ENCODE measurements at places on chromosomes 2 and 18.

GRCh38 chr2:124323321-124323720 lies 298.2 kb downstream of the CNTNAP5 start:
- no peak for DNase-seq

DNA sequence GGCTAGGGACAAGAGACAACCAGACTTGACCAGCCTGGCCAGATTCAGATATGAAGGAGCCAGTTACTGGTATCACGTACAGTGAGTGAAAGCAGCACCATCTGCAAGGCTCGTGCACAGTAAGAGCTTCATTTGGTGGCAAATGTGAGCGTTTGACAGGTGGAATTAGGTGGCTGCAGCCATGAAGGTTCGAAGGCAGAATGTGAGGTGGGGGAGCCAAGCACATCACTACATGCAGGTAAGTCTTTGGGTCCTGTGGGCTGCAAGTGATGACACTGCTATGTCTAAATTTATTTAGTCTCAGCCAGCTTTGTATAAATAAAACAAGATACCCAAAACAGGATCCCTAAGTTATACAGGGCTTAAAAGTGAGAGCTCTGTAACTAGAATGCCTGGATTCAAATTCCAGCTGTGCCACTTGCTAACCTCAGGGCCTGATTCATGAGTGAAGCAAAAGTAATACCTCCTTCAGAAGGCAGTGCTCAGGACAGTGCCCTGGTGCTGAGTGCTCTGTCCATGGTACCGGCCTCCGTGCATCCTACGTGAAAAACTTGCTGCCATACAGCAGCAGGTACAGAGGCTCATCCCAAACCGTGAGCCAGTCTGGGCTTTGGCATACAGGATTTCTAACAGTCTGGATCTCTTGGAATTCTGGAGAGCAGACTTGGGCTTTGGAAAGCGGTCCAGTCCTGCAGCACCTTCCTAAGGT lies 18.6 kb downstream of the DDX18 start:
- peak; percentile 55 for DNase-seq

GRCh38 chr2:160305081-160305750 lies 105.1 kb upstream of the ITGB6 start:
- DNase-seq: no peak

DNA sequence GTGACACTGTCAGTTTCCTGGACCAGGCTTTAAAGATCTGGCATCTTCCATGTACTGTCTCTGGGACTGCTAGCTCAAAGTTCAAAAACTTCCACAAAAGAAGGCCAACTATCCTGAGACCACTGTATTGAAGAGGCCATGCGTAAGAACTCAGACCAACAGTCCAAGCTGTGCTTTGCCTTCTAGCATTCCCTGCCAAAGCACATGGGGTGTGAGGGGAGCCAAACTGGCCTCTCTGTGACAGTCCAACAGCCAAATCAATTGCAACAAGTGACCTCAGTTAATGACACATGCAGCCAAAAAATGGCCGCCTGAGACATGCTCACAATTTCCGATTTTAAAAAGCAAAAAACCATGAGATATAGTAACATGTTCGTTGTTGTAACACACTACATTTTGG lies 160.3 kb upstream of the CDH19 start:
- DNase-seq: no peak

- DNase-seq: no peak
Observed at GRCh38 chr2:26903676-26904075, 55.7 kb downstream of the DPYSL5 start.

GRCh38 chr2:41087946-41088345 lies 636.1 kb upstream of the SLC8A1 start:
- no peak for DNase-seq

DNA sequence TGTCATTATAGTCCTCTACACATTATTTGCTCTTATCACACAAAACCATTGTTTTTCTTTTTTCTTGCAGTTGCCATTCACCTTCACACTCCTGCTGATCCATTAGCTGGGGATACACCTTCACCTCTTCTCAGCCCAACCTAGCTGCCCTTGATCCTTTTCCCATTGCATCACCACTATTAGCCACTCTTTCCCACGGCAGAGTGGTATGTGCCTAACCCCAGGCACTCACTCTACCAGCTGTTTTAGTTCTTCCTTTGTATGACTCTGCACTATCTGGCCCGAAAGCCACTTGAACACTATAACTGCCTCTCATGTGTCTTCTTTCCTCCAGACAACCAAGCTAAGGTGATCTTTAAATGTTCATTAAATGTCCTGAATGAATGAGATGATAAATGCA lies 145.4 kb upstream of the PIK3C3 start:
- no peak for DNase-seq

- peak; percentile 45 for DNase-seq
Observed at GRCh38 chr2:72116081-72116533, 31.6 kb downstream of the CYP26B1 start.
